ENCODE measurements at places on chromosomes 6 and 20.

- DNase-seq = peak; percentile 24
Measured at GRCh38 chr20:19932170-19932667, 84.9 kb upstream of the NAA20 start.

GRCh38 chr20:50859161-50859560, 64.3 kb downstream of the BCAS4 start:
- DNase-seq = no peak

GRCh38 chr6:125022391-125022989, 60.3 kb downstream of the RNF217 start:
- DNase-seq = peak; percentile 58

DNA sequence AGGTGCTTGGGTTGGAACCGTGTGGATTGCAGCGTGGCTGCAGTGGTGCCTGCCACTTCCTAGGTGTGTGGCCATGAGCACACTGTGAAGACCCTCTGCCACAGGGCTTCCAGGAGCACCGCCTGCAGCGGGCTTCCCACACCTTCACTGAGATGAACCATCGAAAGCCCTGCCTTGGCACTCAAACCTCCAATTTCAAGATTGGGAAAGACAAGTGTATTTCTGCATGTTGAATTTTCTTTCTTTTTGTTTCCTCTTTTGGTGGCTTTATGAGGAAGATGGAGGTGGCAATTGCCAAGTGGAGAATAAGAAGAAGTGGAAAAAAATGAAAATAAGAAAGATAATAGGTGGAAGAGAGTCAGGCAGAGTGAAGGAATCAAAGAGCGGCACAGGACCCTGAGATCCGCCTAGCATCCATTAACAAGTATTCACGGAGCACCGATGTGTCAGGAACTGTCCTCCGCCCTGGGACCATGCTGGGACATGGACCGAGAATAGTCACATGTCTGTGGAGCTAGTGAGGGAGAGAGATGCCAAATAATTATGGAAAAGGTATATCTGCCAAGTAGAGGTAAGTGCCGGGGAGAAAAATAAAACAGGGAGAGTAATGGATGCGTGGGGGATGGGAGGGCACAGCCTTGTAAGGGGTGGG, 159.9 kb downstream of the BCAS1 start:
- DNase-seq = no peak

DNA sequence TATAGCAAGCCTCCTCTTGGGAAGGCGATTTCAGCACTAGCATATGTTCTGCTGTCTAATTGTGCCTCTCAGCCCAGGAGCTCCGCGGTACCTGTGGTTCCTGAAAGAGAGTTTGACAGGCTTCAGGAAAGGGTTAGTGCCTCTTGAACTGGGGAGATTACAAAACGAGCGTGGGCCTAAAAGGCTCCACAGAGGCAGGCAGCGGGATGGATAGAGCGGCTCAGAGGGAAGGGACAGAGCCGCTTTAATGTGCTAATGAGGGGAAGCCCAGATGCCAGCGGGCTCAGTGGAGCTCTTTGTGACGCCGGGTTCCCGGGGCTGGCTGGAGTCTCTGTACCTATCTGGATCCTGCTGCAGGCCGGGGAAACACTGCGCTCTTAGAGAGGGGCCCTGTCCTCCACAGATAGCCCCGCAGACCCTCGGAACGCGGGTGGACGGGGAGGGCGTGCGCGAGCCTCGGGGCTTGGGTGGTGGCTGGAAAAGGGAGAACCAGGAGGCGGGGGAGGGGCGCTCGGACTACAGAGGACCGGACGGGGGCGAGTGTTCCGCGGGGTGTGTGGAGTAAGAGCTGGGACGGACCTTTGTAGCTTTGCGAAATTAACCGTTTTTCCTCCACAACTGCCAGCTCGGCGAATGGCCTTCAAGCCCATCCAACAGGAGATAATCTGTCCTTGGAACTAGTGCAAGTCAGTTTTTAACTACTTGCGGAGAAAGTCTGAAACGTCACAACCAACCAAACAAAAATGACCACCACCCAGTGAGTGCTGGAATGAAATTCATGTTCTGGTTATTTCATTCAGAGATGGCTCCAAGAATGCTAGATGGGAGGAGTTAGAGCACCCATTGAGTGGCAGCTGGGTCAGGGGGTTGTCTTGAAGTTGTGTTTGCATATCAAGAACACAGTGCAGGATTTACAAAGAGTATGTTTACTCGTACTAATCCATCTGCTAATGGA, 13.0 kb downstream of the SLC35F1 start:
- no peak for DNase-seq

DNA sequence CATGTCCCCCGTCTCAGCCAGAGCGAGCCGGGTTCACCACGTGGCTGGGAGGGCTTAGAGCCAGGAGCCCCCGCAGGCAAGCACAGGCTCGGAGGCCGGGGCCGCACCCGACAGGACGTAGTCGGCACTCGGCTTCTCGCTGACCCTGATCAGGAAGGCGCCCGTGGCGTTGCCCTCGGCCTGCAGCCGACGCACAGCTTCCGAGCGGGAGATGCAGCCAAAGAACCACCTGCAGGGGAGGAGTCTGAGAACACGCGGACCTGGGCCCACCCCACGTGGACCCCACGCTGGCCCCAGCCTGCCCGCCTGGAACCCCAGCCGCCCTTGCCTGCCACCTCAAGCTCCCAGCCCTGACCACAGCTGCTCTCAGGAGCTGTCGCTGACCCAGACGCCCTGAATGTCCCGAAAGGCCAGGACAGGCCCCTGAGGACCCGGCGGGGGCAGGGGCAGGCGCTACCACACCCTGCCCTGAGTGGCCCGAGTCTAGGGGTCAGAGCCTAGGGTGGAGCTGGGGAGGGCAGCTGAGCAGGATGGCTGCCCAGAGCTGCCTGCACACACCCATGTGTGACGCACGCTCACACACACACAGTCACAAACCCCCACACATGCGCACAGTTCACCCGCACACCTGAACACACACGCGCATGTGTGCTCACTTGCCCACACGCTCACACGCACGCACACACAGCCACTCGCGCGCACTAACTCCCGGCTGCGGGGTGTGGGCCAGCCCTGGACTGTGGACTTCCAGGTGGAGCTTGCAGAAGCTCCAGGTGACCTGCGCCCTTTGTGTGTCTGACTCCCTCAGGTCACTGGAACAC, 2.1 kb downstream of the PTK6 start:
- no peak for DNase-seq

GRCh38 chr6:12479881-12480280, 189.7 kb downstream of the EDN1 start:
- no peak for DNase-seq

DNA sequence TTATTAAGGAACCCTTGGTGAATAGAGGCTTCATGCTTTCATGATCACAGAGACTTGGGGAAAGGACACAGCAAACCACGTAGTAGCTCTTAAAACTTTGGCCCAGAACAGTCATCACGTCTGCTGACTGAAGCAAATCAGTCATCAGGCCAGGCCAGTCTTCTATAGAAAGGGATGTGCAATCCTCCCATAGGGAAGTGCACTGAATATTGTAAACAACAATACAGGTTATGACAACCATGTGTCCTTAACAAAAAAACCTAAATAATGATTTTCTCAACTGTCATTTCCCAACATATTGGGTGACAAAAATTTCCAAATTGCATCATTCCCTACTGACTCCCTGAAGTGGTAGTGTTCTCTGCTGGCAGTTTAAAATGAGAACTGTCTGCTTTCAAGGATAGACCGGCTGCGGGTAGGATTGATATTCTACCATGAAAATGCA, 388.2 kb upstream of the CITED2 start:
- no peak for DNase-seq

DNA sequence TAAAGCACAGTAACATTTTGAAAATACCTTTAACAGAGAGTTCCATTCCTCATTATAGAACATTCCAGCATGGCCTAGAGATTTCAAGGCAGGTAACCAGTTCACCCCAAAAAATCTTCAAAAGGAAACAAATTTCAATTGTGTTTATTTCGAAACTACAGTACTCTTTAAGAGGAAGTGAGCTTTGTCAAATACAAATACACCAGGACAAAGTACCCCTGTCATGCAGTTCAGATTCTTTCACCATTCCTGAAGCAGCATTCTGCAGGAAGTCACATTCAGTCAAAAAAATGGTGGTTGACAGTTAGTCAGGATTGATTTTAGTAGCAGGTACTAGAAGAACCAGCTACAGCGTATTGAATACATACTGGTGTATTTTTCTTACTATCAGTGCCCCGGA, 89.6 kb upstream of the RIN2 start:
- DNase-seq = peak; percentile 14

- no peak for DNase-seq
Measured at GRCh38 chr6:109449064-109449794, 6.3 kb downstream of the MICAL1 start.

DNA sequence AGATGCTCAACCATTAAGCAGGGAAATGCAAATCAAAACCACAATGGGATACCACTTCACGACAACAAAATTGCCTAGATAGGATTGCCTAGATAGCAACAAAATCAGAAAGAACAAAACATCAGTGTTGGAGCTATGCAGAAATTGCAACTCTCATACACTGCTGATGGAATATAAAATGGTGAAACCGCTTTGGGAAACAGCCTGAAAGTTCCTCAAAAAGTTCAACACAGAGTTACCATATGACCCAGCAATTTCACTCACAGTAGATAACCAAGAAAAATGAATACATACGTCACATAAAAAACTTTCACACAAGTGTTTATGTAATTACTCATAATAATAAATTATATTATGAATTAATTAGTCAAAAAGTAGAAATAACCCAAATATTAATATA, 78.3 kb downstream of the MAFB start:
- DNase-seq = no peak

GRCh38 chr6:157830354-157831017, 7.4 kb downstream of the SNX9 start:
- peak; percentile 57 for DNase-seq

DNA sequence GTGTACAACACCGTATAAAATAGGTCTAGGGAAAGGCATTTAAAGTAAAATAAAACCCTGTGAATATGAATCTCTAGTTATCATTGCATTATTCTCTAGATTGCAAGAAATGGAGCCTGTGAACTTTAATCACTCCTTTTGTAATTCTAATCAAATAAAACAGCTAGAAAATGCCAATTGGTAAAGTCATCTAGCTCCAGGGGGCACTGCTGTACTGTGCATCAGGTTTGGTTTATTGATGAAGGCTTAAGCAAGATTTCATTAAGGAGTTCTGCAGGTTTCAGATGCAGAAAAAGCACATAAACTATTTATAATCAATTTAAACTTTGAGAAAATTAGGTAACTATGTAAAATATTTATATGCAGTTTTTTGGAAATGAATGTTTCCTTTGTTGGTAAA, 645.0 kb downstream of the PHF3 start:
- peak; percentile 60 for DNase-seq

DNA sequence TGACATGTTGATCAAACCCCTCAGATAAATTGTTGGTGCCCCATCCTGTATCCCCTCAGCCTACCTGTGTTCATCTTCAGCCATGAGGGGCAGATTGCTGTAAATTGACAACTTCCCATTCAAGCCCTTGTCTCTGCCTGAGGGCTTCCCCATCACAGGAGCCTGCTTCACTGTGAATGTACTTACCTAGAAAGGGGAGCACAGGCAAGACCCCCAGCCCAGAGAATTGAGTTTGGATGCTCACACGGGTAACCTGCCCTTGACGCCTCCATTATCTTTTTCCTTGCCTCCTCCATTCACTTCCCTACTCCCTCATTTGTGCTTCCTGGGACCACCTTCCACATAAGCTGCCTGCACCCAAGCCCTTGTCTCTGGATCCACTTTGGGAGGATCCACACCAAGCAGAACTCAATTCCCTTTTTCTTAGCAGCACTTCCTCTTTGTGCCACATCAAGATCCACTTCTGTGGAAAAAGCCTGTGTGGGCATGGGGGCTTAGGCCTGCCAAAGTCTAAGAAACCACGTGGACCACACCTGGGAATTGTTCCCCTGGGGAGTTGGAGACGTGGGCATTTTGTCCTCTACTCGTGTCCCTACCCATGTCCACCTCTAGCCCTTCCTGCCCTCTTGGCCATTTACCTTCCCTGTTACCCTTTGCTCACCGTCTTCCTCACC, 103.4 kb upstream of the FOXA2 start:
- no peak for DNase-seq

GRCh38 chr6:135906972-135907465, 55.5 kb downstream of the PDE7B start:
- no peak for DNase-seq

GRCh38 chr6:154950979-154951344, 44.2 kb upstream of the TIAM2 start:
- DNase-seq = no peak

GRCh38 chr20:50244352-50245149, 53.9 kb downstream of the CEBPB start:
- no peak for DNase-seq

DNA sequence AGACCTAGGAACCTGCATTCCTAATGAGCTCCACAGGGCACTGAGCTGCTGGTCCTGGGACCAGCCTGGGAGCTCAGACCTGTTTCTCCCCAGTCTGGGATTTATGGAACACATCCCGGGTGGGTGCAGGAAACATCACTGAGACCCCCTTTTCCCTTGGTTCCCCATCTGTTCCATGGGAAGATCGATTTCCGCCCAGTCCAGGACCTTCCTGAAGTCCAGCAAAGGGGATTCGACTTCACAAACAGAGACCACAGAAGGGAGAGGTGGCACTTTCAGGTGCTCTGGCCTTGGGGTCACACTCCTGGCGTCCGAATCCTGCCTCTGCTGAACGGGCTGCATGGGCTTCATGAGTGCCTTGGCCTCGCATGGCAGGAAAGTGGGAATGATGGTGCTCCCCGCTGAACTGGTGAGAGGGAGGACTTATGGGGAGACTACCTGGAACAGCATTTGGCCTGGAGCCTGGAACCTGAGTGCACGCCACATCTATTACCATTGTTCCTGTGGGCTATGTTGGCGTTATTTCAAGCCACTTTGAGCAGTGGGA, 296.3 kb downstream of the TAF4 start:
- no peak for DNase-seq

GRCh38 chr20:19929481-19930145, 87.5 kb upstream of the NAA20 start:
- no peak for DNase-seq

DNA sequence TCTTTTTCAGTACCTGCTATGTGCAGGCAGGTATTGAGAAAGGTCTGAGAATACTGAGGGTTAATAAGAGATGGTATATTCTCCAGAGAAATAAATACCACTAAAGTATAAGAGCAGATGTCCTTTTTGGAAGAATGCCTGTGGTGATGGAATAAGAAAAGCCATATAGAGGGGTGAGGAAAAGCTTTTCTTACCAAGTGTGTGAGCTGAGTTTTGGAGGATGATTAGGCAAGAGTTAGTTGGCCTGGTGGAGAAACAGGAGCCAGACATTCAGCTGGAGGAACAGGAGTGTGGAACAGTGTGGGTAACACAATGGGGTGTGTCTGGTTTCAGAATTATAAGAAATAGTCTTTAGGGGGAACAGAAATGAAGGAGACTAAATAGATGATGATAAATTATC, 19.9 kb downstream of the ZNF451 start:
- DNase-seq = no peak
